ENCODE measurements at places on chromosomes 2 and 18.

GRCh38 chr2:27727257-27727656 is 44.3 kb upstream of the MRPL33 start:
- no peak for DNase-seq

GRCh38 chr2:75162259-75162658 is 37.1 kb downstream of the TACR1 start:
- DNase-seq: no peak

DNA sequence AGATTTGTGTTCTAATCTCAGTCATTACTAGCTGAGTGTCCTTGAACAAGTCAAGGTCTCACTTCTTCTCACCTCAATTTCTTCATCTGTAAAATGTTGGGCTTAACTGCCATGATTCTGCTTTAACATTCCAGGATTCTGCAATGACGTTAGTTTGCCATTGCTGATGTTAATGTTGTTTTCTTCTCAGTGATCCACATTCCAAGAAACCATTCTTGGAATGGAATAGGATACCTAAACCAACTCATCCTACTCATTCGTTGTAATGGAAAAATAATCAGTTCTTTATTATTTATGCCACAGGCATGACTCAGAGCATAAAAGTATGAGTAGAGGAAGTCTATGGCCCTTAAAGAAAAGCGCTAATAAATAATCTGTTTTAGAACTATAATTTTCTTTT is 140.2 kb upstream of the ETAA1 start:
- DNase-seq: peak; percentile 72

GRCh38 chr2:223943561-223944008 is 1.6 kb downstream of the WDFY1 start:
- peak; percentile 63 for DNase-seq

DNA sequence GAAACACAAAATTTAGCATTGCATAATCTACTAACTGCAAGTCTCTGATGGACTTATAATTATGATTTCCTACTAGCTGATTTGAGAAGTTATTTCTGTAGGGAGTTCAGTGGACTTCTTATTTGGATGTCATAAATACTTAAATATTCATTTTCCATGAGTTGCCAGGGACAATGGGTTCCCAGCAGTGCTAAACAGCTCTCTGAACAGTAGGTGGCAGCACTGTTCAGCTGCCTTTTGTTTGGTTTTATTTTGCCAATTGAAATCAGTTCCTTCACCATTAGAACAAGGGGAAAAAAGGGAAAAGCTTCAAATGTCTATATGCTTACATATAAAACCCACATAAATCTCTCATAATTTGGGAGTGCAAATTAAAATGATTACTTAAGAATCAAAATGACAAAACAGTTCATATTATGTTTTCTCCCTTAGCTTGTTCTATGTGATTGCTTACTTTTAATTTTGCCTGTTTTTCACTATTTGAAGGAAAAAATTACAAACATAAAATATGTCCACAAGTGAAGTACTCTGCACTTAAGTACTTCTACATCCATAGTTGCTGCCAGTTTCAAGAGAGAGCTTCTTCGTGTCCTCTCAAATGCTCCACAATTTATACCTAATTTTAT is 898.9 kb downstream of the CPS1 start:
- peak; percentile 32 for DNase-seq

DNA sequence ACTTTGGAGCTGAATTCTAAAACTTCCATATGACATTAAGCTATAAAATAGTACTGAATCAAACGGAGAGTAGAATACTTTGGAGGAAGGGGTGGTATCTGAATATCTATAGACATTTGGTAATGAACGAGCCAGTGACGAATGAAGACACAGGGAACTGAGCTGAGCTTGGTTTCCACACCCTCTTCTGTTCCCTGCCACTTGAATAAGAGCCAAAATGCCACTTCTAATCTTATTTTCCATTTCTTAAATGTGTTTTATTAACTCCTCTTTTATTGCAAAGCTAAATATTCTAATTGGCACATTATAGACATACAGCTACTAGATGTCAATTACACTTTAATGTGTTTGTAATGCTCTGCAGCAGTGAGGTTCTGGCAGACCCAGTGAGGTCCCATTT is 76.1 kb downstream of the AFF3 start:
- no peak for DNase-seq

DNA sequence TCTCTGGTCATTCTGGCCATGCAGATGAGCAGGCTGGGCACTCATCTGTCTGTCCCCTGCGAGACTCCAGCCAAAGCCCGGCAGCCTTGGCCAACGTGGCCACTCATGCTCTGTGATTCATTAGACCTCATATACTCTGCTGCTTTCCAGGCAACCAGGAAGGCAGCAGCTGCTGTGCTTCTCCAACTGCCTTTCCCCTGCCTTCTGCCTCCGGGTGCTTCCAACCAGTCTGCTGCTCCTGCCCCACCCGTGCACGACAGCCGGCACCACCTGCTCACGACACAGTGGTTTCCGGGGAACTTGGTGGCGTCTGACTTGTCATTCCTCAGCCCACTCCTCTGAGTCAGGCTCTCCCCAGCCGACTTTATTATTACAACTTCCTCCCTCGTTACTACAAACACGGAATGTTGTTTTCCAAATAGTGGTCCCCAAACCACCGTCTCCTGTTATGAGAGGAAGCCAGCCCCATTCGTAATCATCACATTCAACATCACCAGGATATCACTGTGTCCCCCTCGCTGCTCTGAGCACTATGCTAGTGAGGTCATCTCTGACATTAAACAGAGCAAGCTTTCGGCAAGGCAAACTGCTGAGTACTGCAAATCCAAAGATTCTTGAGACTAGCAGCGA is 392.4 kb downstream of the ALK start:
- DNase-seq: peak; percentile 52

- peak; percentile 74 for DNase-seq
These were observed 459.8 kb downstream of the METTL4 start for GRCh38 chr18:2111456-2111855.

GRCh38 chr18:69401972-69402532 is 1.4 kb downstream of the DOK6 start:
- DNase-seq: no peak

DNA sequence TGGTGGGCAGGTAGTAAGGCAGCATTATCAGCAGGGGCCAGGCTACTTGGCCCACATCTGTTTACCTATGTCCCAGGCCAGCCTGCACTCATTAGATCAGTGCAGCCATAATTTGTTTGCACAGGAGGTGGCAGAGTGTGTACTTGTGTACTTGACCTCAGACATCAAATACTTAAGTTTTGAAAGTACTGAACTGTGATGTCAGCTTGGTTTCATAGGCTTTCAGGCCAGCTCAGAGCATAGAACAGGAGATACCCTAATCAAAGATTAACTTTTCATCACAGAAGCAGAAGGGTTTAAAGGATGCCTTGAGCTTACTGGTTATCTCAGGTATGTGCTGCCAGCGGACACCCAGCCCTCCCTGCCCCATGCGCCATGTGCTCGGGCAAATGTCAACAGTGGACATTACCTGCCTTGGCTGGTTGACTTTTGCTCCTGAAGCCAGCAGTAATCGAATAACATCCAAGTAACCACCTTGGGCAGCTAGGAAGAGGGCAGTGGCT is 33.2 kb downstream of the ANKRD29 start:
- DNase-seq: no peak

DNA sequence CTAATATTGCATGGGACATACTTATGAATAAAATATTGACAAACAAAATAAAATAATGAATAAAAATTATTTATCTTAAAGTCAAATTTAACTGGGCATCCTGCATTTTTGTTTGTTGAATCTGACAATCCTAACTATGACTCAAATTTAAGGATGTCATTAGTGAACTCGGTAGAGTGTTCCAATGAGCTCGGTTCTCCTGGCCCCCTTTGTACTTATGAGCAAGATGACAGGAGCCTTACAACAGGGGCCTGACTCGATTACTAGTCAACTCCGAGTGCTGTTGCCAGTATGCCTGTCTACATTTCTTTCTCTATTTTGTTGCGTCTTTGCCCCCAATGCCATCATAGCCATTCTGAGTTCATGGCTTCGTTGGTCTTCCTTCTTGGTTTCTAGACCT is 40.3 kb downstream of the HRH4 start:
- no peak for DNase-seq

GRCh38 chr2:145096582-145096981 is 576.7 kb upstream of the ZEB2 start:
- DNase-seq: peak; percentile 55

DNA sequence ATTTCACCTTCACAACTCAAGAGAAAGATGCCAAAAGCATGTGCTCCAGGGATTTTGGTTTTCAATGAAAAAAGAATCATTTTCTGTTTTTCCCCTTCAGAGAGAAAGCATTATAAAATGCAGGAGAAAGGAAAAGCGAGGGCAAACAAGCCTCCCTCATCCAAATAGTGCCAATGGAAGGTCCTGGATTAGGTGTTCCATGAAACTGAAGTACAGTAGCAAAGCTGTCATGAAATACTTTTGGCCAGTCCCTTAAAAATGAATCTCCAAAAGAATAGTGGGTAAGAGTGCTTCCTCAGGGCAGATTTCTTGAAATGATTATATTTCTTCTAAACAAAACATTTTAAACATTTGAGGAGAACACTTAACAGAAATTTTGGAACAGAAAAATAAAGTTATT is 182.1 kb upstream of the FOSL2 start:
- DNase-seq: no peak

- DNase-seq: no peak
These were observed 530.7 kb downstream of the ZNF804A start for GRCh38 chr2:185128996-185129395.

GRCh38 chr18:21605213-21605612 is 4.7 kb upstream of the ESCO1 start:
- DNase-seq: no peak

DNA sequence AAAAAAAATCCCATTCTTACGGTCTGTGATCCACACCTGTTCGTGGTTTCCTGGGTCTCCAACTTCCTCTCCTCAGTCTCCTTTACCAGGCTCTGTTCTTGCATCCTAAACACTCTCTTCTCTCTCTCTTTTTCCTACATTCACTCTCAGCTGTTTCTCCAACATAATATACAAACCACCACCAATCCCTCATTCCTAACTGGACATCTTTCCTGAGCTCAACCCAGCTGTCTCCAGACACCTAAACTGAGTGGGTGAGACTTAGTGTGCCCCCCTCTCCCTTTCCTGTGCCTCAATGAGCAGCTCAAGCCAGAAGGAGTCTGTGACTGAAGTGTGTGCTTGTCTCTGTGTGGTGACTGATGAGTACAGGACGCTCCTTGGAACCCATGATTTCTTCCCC is 59.4 kb downstream of the LIPG start:
- DNase-seq: no peak

DNA sequence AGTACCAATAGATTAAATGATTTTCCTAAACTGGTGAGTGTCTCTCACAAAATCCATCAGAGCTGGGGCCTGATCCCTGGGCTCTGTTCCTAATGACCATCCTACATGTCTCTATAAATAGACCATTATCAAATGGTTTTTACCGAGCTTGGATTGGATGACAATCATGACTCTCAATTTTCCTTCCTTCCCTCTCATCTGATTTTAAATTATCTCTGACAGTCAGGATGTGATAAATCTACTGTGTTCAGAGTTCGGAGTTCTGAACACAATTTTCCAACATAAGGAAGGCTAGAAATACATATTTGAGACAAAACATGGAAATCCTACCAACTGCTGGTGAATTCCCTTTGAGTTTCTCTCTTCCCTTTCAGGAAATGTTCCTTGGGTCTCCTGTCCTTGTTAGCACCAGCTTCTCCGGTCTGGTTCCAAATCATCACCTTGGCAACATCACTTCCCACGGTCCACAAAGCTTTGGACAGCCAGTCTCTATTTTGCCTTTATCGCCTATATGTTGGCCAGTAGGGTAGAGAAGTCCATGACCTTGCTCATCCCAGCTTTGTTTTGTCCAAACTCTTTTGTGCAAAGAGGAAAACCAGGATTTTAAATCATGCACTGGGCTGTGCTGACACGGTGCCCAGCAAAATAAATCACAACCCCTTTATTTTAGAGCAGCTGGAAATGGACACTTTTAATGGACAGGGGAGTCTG is 139.6 kb upstream of the ITGA6 start:
- DNase-seq: no peak

DNA sequence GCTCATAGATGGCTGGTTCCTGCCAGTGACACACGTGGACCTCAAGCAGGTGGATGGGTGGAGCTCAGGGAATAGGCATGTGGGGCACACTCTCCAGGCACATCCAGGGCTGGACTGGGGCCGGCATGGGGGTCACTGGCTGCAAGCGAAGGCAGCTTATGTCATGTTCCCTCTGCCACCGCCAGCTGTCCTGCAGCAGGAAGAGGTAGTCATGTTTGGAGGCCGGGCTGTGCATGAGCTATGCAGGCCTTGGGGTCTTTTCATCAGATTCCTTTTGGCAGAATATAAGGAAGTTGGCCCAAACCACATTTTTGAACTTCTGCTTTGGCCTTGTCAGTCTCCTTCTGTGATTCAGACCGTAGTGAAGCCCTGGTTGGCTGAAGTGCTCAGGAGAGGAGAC is 61.5 kb downstream of the AGAP1 start:
- DNase-seq: no peak

DNA sequence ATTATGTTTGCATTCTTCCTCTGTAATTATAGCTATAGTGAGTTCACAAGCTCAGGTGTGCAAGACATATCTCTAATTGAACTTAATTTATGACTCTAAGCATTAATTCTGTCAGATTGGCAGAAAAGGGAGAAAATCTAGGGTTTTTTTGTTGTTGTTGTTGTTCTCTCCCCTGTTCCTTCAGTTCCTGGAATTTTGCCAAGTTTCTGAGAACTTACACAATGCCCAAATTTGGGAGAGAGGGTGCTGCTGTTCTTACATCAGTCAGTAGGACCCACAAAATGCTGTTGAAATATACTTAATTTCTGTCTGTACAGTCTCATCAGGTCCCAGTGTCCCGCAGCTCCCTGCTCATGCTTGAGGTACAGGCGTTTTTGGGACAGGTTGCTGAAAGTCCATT is 221.8 kb upstream of the RBMS1 start:
- DNase-seq: no peak

DNA sequence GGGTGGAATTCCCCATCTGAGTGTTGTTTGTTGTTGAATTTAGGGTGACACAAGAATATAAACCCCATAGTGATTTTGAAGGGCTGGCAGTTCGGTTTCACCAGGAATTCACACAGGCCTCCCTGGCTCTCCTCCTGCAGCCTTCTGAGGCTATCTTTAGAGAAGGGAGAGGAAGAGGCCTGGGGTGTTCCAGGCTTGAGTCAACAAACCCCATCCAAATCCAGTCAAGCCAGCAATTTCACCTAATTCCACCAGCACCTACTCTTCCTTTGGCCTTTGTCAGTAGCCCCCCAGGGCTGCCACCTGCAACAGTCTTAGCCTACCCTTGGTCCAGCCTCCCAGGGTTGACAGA is 32.0 kb downstream of the MARCHF4 start:
- no peak for DNase-seq

DNA sequence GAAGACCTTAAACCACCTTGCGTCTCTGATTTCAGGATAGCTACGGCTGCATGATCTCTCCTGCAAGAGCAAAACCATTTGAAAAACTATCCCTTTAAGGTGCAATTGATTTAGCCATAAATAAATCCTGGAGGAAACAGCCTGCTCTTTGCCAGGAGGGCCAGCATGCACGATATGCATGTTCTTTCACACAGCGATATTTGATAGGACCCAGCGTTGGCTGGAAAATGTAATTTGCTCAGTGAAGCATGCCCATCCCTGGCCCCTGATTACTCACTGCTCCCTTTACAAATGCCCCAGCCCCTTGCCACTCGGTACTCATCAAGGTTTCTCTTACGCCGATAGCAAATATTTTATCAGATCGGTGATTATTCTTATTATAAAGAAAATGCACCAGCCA is 315.4 kb downstream of the CDH2 start:
- no peak for DNase-seq

All from fibroblast of upper back skin (primary cell).